ENCODE measurements at places on chromosomes 1 and 21. TPM values are rescaled to one million over a fixed set of nuclear protein-coding genes. Genes with fewer than 3 reads are reported as not detected.

Gene CD1E
- total RNA-seq = 0.42 TPM

Gene LCE2A
- not detected for total RNA-seq

Gene GBP2
- total RNA-seq = 88.4 TPM

Gene NTMT2
- not detected for total RNA-seq

Gene SFPQ
- 699 TPM for total RNA-seq

Gene THEMIS2
- total RNA-seq = 72.0 TPM

Gene TLR5
- 2.8 TPM for total RNA-seq

Gene TENT5C
- 129 TPM for total RNA-seq

Gene PYHIN1
- 48.1 TPM for total RNA-seq

Gene KRTAP12-4
- not detected for total RNA-seq

Gene VCAM1
- not detected for total RNA-seq

Gene IL24
- total RNA-seq = not detected

Gene TNFRSF1B
- total RNA-seq = 132 TPM

Gene C8A
- total RNA-seq = not detected

Gene PLA2G4A
- 0.96 TPM for total RNA-seq

Gene C1orf174
- 16.4 TPM for total RNA-seq

Gene HSD3B1
- not detected for total RNA-seq

Gene PGBD5
- not detected for total RNA-seq

Gene CD53
- 385 TPM for total RNA-seq

Gene MIXL1
- not detected for total RNA-seq

Gene AIM2
- 3.4 TPM for total RNA-seq

Gene LHX8
- total RNA-seq = not detected

Gene TRNP1
- total RNA-seq = 0.22 TPM

Gene KCND3
- 0.12 TPM for total RNA-seq

Gene TARS2
- total RNA-seq = 32.9 TPM

Gene C1QC
- not detected for total RNA-seq

Gene OPRD1
- total RNA-seq = not detected

Gene HES2
- not detected for total RNA-seq

Gene LCE3A
- not detected for total RNA-seq

Gene FBXO28
- 30.5 TPM for total RNA-seq

Gene TEDDM1
- total RNA-seq = not detected

Gene RPS6KC1
- 9.4 TPM for total RNA-seq

Gene UBE2U
- not detected for total RNA-seq

Gene SKI
- total RNA-seq = 215 TPM

Gene GPBP1L1
- total RNA-seq = 124 TPM

Gene ATP8B2
- total RNA-seq = 192 TPM

Gene ILDR2
- total RNA-seq = 0.20 TPM

Gene CHD5
- total RNA-seq = 0.63 TPM

Gene HENMT1
- 10.3 TPM for total RNA-seq

Gene TCEA3
- total RNA-seq = 13.5 TPM

Gene VSIG8
- total RNA-seq = not detected

Gene MMEL1
- 0.94 TPM for total RNA-seq

Gene RNU1-3
- 3,922 TPM for total RNA-seq

Gene ACTL8
- not detected for total RNA-seq

Gene DSCAM
- not detected for total RNA-seq

Gene DNAI4
- 5.2 TPM for total RNA-seq

Gene S100A9
- total RNA-seq = 138 TPM

Gene BOLA1
- 7.2 TPM for total RNA-seq

Gene C1orf115
- 0.50 TPM for total RNA-seq
